ENCODE measurements at places on chromosomes 12 and 14.
A peak's percentile ranks its signal among the peaks of the same experiment; 100 is the strongest.

DNA sequence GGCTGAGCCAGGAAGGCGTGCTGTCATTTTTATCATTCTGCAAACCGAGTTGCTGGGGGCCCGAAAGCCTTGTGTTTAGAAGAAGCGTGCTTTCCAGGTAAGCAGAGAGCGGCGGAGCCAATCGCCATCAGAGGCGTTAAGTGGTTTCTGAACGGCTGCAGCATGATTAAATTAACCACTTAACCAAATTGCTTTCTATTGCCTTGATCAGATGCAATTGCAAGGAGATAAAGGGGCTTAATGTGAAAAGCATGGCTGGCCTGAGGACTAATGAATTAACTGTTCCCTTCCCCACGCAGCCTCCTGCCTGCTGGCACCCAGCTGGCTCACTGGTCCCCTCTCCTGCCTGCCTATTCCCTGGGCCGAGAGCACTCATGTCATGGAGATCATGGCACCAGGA, 36.6 kb upstream of the CHGA start:
- no peak for DNase-seq

DNA sequence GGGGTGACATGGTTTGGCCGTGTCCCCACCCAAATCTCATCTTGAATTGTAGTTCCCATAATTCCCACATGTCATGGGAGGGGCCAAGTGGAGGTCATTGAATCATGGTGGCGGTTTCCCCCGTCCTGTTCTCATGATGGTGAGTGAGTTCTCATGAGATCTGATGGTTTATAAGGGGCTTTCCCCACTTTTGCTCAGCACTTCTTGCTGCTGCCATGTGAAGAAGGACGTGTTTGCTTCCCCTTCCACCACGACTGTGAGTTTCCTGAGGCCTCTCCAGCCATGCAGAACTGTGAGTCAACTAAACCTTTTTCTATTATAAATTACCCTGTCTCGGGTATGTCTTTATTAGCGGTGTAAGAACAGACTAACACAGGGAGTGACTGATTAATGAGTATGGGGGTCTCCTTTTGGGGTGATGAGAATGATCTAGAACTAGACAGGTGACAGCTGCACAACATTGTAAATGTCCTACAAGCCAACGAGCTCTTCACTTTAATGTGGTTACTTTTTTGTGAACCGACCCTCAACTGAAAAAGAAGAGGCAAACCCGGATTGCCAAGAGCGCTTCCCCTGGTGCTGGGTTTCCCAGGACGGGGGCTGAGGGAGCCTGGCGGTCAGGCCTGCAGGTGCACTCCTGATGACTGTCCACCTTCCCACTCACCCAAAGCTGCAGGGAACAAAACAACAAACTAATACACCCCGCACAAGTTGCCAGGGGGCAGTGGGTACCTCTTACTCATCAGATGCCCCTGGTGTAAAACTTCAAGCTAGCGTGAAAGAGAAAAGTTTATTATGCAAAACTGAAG, 90.1 kb downstream of the NCOR2 start:
- DNase-seq: no peak

GRCh38 chr14:23366426-23366921, 1.5 kb upstream of the EFS start:
- DNase-seq: peak; percentile 67

DNA sequence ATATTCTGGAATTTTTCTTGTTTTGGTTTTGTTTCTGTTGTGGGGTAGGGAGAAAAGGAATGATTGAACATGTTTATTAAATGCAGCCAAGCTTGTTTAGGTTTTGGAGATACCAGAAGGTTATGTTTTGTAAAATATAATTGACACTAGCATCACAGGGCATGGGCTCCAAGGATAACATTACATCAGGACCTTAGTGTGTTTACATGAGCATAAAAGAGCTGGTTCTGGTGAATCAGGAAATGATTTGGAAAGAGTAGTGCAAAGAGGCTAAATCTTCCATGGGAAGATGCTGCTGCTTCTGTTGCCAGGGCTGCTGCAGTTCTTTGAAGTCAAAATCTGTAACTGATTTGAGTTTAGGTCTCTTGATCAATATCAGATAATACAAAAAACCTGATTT, 118.7 kb downstream of the ETNK1 start:
- DNase-seq: no peak

DNA sequence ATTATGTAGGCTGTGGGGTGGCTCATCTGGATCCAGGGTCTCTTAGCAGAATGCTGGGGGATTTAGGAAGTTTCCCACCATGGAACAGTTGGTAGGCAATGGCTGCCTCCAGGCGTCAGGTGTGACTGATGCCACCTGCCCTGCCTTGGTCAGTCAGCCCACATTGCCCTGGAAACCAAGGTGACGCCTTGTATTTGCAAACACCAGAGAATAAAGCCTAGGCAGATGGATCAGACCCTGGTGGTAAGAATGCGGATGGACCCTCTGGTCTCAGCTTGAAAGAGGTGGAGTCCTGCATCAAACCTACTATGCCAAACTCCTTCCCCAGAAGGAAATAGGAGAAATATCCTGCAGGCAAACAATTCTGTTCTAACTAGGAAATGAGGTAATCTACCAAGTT, 38.2 kb downstream of the NCKAP5L start:
- DNase-seq: no peak

GRCh38 chr14:35932659-35933159, 106.6 kb downstream of the BRMS1L start:
- DNase-seq: no peak

GRCh38 chr14:99735189-99736135, 51.4 kb downstream of the CYP46A1 start:
- no peak for DNase-seq

DNA sequence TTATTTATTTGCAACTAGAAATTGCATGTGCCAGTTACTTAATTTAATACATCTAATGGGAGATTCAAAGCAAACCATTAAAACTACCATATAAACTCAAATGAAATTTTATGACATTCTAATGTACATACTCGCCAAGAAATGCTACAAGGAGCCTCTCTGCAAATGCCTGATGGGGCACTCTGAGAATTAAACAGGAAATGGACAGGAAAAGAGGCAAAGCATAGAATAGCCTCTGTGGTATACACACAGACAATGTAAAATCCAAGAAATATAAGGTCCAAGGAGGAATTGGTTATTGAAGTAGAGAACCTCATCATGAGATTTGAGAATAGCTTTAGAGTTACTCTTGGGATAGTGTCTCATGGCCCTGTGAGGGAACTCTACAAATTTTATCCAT, 41.2 kb downstream of the RAB21 start:
- DNase-seq: no peak

DNA sequence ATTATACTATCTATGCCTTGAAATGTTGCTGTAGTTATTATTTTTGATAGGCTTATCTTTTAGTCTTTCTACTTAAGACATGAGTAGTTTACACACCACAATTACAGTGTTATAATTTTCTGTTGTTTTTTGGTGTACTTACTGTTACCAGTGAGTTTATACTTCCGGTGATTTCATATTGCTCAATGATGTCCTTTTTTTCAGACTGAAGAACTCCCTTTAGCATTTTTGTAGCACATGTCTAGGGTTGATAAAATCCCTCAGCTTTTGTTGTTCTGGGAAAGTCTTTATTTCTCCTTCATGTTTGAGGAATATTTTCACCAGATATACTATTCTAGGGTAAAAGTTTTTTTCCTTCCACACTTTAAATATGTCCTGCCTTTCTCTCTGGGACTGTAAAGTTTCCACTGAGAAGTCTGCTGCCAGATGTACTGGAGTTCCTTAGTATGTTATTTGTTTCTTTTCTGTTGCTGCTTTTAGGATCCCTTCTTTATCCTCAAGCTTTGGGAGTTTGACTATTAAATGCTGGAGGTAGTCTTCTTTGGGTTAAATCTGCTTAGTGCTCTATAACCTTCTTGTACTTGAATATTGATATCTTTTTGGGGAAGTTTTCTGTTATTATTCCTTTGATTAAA, 41.5 kb upstream of the FERMT2 start:
- DNase-seq: no peak

DNA sequence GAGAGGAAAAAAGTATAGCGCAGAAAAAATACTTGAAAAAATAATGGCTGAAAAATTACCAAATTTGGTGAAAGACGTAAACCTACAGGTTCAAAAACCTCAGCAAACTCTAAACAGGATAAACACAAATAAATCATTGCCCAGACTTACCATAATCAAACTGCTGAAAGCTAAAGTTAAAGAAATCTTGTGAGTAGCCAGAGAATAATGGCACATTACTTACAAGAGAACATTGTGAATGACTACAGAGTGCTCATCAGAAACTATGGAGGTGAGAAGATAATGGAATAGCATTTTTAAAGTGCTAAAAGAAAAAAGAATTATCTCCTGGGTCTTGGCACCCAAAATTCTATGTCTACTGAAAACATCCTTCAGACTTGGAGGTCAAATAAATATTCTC, 36.0 kb downstream of the ATF1 start:
- no peak for DNase-seq

- DNase-seq: no peak
Measured at GRCh38 chr14:75705014-75705413, 44.0 kb downstream of the TTLL5 start.

GRCh38 chr12:117388951-117389446, 27.6 kb upstream of the NOS1 start:
- no peak for DNase-seq

DNA sequence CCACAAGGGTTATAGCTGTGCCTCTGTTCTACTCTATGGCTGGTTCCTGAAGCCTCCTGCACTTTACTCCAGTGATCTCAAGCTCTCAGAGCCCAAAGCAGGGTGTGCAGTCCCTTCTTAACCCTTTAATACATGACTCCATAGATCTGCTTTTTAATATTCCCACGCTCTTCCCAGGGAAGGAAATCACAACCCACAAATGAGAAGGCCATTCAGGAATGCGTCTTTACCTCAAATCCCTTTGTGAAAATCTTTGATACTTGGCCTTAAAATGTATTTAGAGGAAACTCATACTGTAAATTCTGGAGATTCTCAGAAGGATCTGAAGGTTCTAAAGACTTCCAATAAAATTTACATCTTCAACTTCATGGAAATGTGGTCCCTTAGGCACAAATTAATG, 17.0 kb downstream of the NID2 start:
- no peak for DNase-seq

GRCh38 chr12:76450690-76451089, 102.5 kb upstream of the BBS10 start:
- no peak for DNase-seq

DNA sequence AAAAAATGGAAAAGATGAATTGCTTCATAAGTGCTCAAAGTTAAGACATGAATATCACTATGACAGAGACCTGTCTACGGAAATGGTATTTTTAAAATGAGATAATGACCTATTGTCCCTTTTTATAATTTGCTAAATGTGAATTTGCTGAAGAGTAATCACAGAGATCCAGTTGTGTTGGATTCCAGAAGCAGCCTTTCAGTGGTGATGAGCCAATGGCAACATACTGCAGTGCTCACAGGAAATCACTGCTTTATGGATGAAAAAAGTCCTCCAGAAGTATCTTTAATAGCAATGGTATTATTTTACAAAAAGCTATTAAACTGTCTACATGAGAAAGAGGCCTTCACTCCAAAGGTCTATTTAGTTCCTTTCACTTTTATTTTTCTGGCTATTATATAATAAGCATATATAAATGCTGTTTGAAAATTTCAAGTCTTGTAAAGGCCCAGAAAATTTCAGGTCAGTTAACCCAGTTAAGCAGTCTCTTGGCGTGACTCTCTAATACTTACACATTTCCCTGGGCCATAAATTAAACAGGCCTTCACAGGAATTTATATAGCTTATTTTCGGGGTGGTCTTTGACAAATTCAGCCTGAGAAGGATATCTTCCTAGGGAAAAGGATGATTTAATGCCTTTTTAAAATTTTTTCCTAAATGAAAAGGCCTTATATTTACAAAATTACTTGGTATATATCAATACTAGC, 55.4 kb downstream of the KCNJ8 start:
- DNase-seq: no peak

DNA sequence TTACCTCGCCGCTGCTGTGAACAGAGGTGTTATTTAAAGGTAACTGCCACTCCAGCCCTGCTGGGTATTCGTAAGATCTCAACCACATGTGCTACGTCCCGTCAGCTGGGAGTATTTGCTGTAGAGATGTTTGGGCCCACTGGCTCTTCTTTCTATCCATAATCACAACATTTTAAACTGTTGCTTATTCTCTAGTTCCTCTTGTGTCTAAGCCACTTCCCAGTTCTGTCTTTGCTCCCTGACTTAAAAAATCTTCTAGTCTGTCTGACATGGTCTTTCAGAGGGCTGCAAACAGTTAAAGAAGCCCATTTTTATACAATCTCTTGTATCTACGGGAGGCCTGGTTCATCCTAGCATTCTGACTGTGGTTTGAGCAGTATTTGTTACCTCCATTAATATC, 33.2 kb upstream of the HELB start:
- DNase-seq: no peak

All from NCI-H446 (cell line).